ENCODE measurements at places on chromosomes 4 and X.

DNA sequence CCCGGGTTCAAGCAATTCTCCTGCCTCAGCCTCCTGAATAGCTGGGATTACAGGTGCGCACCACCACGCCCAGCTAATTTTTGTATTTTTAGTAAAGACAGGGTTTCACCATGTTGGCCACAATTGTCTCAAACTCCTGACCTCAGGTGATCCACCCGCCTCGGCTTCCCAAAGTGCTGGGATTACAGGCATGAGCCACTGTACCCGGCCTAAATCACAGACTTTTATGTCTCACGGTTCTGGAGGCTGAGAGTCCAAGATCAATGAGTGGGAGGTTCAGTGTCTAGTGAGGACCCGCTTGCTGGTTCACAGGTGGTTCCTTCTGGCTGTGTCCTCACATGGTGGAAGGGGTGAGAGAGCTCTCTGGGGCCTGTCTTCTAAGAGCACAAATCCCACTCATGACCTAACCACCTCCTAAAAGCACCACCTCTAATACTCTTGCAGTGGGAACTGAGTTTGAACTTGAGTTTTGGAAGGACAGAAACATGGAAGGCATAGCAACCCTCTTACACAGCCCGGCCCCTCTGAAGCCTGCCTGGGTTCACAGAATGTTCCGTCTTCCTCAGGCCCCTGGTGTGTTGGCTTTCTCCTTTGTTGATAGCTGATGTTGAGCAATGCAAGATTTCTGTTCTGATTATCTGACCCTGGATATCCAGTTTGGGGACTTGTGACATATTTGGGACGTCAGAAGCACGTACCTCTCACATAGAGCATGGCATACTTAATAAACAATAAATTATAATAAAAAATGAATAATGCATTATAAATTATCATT, 1.9 kb upstream of the AKAP17A start:
- no peak for DNase-seq

GRCh38 chr4:70868778-70869177, 29.1 kb upstream of the GRSF1 start:
- no peak for DNase-seq

GRCh38 chr4:37132351-37132974, 112.1 kb upstream of the NWD2 start:
- no peak for DNase-seq

GRCh38 chr4:130812117-130812765, 1716.3 kb downstream of the C4orf33 start:
- no peak for DNase-seq

- DNase-seq, result no peak
These were observed 9.5 kb upstream of the CENPE start for GRCh38 chr4:103207673-103208072.

DNA sequence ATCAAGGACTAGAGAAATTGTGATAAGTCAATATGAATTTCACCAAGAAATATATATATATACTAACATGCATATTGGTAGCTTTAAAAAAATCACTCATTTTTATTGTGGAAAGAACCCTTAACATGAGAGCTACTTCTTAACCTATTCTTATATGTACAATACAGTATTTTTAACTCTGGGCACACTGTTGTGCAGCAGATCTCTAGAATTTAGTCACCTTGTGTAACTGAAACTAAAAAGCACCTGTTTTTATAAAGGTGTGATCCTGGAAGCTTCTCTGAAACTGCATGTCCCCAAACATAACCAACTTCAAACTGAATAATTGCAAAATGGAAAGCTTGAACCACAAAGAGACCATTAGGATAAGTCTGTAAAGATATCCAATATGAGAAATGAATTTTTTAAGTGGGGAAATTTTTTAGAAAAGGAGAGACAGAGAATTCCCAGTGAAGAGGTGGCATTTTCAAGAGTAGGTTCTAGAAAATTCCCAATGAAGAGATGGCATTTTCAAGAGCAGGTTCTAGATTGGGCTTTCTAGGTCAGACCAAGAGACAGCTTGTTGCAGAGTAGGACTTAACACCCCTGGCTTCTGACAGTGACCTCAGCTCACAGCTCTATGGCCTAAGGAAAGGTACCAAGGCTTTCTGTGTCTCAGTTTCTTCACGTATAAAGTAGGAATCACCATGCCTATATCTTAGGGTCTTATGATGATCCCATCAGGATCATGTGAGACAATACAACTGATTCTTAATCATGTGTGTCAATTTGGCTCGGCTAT, 22.0 kb upstream of the PPARGC1A start:
- DNase-seq, result no peak

GRCh38 chr4:2417765-2418649, at the start of gene ZFYVE28:
ZFYVE28 (minus strand) TSS chr4:2418645; CDS start chr4:2418323, 322 bp downstream.
- no peak for DNase-seq

GRCh38 chr4:69617083-69617694, 22.3 kb downstream of the UGT2A2 start:
- no peak for DNase-seq

- peak; percentile 36 for DNase-seq
These were observed 28.4 kb downstream of the GUCY1B1 start for GRCh38 chr4:155787113-155787710.

- DNase-seq, result no peak
These were observed 12.4 kb downstream of the TMSB4X start for GRCh38 chrX:12987340-12987739.

- no peak for DNase-seq
These were observed 12.3 kb upstream of the CLTRN start for GRCh38 chrX:15676886-15677285.

DNA sequence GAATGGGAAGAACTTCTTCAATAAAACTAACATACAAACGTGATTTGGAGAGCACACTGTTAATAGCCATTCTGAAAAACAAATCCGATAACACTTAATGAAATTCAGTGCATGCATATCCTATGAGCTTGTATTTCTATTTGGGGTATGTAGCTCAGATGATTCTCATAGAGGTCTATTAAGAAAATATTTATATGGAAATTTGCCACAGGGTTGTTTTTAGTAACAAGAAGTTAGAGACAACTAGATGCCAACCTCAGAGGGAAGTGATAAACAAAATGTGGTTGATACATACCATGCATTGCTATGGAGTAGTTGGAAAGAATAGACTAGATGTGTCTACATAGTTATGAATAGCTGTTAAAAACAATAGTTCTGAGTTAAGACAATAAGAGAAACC, 395.8 kb upstream of the MAGEB18 start:
- DNase-seq, result no peak

- no peak for DNase-seq
These were observed 331.3 kb upstream of the KLF3 start for GRCh38 chr4:38332699-38333098.

DNA sequence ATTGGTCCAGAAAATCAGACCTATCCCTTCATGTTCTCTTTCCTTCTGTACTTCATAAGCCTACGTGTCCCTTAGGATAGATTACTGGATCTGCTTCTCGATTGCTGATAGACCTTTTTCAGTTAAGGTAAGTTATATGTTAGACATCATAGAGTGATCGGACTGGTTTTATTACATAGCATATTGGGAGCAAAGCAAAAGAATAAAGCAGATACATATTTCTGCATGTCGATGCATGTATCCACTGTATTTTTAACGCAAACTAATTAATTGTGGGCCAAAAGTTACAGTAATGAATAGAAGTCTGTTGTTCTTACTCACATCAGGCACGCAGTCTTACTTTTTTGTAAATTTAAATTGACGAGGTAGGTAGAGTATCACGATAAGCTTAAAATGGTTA, 106.4 kb downstream of the SLIT2 start:
- no peak for DNase-seq

DNA sequence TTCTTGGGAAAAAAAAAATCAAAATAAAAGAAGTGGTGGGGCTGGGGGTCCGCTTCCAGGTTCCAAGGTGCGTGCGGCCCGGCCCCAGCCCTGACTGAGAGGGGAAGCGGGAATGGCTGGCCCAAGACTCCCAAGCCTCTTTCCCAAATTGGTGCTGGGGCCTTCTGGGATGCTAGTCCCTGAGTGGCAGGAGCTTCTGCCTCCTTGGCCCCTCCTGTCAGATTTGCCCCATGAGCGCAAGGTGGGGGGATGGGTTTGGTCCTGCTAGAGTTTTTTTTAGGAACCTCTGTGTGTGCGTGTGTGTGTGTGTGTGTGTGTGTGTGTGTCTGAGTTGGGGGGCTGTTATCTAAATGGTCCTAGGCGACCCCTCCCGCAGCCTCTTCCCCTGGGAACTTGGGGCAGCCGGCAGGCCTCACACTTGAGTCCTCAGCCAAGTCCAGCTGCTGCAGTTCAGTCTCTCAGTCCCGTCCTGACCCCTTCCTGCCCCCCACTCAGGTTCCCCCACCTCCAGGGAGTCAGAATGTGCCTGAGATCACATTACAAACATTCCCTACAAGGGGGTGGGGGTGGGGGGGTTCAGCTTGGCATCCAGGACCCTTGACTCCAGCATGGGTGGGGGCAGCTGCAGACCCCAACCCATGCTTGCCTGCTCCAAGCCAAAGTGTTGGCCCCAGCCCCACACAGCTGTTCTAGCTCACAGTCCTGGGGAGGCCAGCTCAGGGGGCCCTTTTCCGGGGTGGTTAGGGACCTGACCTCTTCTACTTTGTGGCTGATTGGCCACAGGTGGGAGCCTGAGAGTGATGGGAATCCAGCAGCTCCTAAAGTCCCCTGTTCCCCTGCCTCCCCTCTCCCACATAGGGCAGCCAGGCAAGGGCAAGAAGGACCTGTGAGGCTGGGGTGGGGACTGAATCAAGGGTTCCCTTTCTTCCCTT, 4.0 kb downstream of the EFNB1 start:
- no peak for DNase-seq

DNA sequence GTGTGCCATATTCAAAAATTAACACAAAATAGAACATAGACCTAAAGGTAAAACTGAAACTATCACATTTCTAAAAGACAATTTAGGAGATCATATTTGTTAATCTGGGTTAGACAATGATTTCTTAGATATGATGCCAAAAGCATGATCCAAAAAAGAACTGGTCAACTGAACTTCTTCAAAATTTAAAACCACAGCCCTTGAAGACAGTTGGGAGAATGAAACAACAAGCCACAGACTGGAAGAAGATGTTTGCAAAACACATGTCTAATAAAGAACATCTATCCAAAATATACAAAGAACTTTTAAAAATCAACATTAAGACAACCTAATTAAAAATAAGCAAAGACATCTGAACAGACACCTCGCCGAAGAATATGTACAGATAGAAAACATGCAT, 19.5 kb downstream of the COMMD8 start:
- DNase-seq, result no peak

GRCh38 chr4:21726255-21726815, 222.2 kb downstream of the KCNIP4 start:
- DNase-seq, result no peak

DNA sequence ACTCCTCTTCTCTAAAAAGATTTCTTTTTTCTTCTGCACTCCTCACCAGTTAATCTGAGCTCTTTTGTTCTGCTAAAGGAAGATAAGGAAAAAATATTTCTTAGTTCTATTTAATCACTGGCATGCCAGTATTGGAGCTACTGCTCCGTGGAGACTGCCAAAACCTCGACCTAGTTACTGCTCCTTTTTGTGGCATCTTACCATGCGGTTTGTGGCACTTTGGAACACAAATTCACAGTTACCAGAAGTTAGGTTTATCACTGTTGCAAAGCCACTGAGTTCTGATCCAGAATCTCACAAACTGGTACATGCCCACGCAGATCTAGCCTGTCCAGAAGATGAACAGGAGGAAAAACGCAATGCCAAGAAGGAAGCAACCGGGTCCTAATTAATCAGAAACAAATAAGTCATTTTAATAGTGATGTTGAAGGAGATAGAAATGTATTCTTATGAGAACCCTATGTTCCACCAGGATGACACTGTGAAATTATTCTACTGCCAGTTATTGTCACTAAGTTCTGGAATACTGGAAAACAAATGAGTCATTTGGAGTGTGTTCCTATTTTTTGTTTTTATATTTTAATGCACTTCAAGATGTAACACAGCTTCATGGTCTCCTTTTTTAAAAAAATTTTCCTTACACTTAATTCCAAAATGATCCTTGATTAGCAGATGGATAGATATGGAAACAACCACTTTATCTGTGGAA, 106.7 kb upstream of the GK2 start:
- no peak for DNase-seq

DNA sequence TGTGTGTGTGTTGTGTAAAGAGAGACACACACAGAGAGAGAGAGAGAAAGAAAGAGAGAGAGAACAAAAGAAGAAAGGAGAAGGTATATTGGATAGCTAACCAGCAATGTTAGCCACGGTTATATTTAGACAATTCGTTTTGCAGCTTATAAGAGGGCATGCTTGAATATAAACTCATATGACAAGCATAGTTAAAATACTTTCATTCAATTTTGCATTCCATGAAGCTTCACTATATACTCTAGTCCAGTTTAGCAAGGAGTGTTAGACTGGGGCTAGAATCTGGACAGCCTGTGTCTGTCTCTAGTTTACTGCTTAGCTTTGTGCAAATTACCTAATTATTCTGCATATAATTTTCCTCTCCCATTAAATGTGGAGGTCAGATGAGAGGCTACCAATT, 525.9 kb upstream of the ZFP42 start:
- no peak for DNase-seq

DNA sequence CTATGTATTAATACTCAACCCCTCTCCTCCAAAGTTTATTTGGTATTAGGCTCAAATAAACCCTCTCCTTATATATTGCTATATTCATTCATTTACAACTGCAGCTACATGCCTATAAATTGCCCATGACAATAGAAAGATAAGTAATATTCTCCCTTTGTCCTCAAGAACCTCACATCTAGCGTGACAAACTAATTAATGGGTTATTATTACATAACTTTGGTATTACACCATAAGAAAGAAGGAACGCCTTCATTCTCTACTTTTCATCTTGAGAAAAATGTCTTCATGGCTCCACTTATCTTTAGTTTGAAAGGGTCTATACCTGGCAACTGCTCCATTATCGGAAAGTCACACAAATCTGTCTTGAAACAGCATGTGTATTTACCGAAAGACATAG, 157.7 kb upstream of the RASGEF1B start:
- DNase-seq, result no peak

DNA sequence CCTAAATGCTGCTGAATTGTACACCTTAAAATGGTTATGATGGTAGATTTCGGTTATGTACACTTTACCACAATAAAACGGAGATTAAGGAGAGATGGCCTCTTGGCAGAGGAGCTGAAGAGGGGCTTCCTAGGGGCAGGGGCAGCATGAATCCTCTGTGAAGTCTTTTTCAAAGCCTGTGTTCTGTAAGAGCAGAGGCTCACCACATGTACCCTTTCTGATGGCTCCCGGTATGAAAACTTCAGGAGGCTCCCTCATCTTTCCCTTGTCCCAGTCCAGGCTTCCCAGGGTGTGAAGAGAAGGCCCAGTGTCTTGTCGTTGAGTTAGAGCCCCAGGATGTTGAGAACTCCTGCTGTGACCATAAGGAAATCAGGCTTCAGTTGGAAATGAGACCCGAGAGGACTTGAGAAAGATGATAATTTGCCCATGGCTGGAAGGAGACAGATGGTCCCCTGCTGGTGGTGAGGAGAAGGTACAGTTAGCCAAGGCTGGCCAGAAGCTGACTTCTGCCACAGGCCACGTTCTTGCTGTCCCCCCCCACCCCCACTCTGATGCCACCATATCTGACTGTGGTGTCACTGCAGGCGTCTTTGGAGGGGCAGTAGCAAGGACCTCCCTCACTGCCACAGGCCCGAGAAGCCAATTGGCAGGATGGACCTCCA, 31.8 kb upstream of the MTM1 start:
- no peak for DNase-seq

- peak; percentile 53 for DNase-seq
These were observed 568 bp downstream of the HTT start for GRCh38 chr4:3074846-3075651.

GRCh38 chr4:2931512-2932301, 31.5 kb downstream of the NOP14 start:
- peak; percentile 76 for DNase-seq
